ENCODE measurements at places on chromosomes 2 and 18.

DNA sequence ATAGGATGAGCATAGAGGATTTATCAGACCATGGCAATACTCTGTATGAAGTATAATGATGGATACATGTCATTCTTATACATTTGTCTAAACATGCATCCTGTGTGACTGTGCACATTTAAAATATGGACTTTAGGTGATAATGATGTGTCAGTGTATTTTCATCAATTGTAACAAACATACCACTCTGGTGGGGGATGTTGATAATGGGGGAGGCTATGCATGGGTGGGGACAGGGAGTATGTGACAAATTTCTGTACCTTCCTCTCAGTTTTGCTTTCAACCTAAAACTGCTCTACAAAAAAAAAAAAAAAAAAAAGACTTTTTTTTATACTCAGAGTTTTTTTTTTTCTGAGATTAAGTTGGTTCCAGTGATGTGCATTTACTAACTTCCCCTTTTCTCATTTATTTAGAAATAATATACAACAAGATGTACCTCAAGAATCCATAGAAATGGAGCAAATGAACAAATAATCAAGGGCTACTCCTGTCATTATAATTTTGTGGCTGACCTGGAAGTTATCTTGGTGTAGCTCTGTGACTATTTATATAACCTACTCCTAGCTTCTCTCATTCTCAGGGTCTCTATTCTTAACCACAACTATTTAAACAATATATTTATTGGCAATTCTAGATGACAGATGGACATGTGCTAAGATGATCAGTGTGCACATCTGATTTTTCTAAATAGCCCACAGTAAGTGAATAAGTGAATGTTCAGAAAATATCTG lies 108.9 kb upstream of the ITGA4 start:
- no peak for DNase-seq

- no peak for DNase-seq
These were observed 74.5 kb downstream of the ETAA1 start for GRCh38 chr2:67471681-67472080.

- no peak for DNase-seq
These were observed at the start of gene CROCC2 for GRCh38 chr2:240906141-240906910. TSS of gene CROCC2 (plus strand) at chr2:240906336. CDS start at chr2:240906514, 178 bp downstream.

- no peak for DNase-seq
These were observed 1017.8 kb upstream of the CHAC2 start for GRCh38 chr2:52749764-52750163.

DNA sequence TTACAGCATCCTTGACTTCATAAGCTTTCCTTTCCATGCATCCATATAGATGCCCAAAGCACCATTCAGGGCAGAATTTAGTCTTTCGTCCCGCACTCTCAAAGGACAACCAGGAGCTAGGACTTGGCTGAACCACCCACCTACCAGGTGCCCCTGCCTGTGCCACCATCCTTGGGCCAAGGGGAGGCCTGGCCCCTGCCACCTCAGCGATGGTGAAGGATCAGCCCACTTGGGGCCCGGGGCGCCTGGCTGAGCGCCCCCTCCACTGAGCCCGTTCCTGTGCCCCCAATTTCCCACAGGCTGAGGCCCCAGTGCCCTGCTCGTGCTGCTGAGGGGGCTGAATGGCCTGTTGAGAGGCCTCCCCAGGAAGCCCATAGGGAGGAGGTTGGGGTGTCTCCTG lies 33.3 kb upstream of the ALPP start:
- DNase-seq: no peak

DNA sequence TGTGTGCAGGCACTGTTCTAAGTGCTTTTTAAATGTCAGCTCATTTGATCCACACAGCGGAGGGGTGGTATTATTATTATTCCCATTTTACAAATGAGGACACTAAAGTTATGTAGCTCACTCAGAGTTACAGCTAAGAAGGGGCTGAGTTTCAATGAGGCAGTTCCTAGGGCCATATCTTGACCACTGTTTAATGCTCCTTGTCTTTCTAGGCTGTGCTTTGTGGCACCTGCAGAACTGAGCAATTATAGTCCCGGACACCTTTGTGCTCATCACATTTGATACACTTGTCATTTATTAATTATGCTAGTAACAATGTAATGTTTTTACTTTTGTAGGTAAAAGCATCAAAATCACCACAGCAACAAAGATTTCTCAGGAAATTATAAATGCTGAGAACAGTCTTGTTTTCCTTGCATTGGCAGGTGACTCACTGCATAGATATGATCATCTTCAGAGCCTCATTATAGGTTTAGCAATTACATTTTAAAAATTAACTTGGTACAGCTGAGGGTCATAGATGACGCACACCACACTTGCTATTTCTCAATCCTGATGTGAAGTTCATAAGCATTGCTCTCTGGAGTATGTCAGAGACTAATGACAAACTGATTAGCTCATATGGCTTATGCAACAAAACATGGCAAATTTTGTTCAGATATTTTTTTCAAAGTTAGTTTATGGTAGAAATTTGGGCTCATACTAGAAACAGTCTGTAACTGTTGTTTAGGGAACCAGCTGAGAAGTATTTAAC lies 366.8 kb downstream of the TGIF1 start:
- no peak for DNase-seq

- no peak for DNase-seq
These were observed 47.2 kb downstream of the METTL8 start for GRCh38 chr2:171386627-171387026.

GRCh38 chr2:232721261-232721660 lies 24.1 kb downstream of the GIGYF2 start:
- no peak for DNase-seq

GRCh38 chr2:64059270-64059669 lies 40.0 kb upstream of the VPS54 start:
- no peak for DNase-seq

- no peak for DNase-seq
These were observed 149.0 kb downstream of the IKZF2 start for GRCh38 chr2:213002383-213002782.

DNA sequence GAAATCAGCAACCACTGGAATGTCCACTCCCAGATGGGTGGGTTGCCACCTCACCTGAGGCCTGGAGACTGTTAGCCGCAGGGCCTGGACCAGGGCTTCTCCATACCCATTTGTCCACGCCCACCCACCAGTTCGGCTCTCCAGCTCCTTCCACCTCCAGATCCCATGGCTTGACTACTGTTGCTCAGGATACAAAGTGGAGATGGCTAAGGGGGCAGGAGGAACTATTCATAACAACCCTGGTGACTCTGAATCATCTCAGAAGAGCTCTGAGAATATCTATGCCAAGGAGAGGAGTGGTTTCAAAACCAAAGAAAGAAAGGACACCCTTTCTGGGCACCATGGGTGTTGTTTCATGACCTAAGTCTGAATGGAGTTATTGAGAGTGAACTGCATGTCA lies 145.8 kb downstream of the LAMA3 start:
- DNase-seq: no peak

All from body of pancreas (tissue), 4 donors.